ENCODE measurements at places on chromosomes 6 and 20.

GRCh38 chr20:48945840-48946514, 24.5 kb downstream of the ARFGEF2 start:
- DNase-seq, result no peak

- no peak for DNase-seq
Measured at GRCh38 chr6:167703781-167704180, 122.9 kb upstream of the AFDN start.

- DNase-seq, result no peak
Measured at GRCh38 chr6:72948153-72948552, 277.1 kb downstream of the KHDC1L start.

GRCh38 chr6:113104951-113105350, 752.2 kb upstream of the MARCKS start:
- DNase-seq, result no peak

DNA sequence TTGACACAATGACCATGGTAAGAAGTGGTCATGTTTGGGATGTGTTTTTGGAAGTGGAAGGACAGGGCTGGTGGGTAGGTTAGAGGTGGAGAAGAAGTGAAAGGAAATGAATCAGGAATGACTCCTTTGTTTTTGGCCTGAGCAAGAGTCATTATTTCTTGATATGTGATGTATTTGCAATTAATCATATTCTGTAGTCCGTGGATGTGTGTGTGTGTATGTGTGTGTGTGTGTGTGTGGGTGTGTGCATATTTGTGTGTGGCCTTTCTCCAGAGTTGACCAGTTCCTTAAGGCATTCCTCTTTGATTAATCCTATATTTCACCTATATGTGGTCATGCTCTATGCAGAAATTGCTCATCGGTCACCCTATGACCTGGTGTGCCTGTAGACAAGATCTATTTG, 130.7 kb downstream of the UTRN start:
- DNase-seq, result no peak

- DNase-seq, result no peak
Measured at GRCh38 chr6:111773501-111774345, 99.5 kb downstream of the FYN start.

GRCh38 chr6:146301764-146302163, 241.9 kb upstream of the RAB32 start:
- no peak for DNase-seq

GRCh38 chr20:4068708-4069107, 53.4 kb upstream of the RNF24 start:
- DNase-seq, result no peak

DNA sequence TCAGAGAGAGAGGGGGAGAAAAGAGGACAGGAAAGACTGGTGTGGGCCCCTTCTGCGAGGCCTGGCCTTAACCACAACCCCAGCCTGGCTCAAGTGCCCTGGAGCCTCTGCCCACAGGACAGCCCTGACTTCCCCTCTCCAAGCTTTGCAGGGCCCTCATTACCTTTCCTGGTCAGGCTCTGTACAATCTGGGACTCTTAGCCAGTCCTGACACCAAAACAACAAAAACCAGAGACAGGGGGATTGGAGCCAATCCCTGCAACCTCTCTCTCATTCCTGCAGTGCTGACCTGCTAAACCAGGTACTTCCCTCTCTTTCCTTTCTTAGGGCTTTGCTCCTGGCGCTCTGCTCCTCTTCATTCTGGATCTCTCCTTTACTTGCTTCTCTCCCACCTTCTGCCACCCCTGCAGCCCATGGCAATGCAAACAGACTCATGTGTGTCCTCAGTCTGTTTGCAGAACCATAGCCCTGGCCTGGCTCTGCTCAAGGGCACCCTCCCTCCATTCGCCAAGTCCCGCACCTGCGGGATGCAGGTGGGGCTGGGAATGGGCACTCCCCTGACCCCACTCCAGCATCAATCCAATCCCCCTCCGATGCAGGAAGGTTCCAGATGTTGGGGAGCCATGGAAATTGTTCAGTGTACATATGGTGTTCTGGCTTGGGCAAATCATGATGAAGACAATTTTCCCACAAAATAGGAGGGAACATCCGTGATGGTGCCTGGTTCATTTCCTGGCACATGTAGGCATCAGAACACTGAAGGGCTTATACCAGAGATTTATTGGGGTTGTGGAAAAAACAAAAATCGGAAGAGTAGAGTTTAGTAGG, 38.1 kb downstream of the RPP40 start:
- no peak for DNase-seq

DNA sequence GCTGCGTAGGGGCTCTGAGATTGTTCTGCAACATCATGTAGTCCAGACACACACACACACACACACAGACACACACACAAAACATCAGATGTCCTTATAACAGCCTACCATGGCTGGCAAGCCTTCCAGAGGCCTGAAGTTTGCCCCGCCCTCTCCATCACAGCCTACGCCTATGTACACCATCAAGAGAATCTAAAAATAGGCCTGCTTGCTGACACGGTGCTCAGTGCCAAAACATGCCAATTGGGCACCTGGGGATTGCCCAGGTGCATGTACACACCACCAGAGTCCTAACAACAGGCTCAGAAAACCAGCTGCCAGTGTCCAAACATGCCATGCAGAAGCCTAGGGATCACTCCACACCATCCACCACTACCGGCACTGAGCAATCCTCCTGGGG, 391.7 kb upstream of the SPTLC3 start:
- no peak for DNase-seq

DNA sequence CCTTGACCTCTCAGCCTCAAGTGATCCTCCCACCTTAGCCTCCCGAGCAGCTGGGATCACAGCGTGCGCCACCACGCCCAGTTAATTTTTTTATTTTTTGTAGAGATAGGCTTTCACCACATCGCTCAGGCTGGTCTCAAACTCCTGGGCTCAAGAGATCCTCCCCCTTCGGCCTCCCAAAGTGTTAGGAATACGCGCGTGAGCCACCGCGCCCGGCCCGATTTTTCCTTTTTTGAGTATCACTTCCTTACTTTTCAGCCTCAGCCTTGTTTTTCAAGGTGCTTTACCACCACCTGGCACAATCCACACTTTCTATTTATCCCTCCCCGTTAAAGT, 791 bp upstream of the STX11 start:
- DNase-seq, result no peak

- no peak for DNase-seq
Measured at GRCh38 chr20:23117738-23118137, 31.6 kb upstream of the CD93 start.

DNA sequence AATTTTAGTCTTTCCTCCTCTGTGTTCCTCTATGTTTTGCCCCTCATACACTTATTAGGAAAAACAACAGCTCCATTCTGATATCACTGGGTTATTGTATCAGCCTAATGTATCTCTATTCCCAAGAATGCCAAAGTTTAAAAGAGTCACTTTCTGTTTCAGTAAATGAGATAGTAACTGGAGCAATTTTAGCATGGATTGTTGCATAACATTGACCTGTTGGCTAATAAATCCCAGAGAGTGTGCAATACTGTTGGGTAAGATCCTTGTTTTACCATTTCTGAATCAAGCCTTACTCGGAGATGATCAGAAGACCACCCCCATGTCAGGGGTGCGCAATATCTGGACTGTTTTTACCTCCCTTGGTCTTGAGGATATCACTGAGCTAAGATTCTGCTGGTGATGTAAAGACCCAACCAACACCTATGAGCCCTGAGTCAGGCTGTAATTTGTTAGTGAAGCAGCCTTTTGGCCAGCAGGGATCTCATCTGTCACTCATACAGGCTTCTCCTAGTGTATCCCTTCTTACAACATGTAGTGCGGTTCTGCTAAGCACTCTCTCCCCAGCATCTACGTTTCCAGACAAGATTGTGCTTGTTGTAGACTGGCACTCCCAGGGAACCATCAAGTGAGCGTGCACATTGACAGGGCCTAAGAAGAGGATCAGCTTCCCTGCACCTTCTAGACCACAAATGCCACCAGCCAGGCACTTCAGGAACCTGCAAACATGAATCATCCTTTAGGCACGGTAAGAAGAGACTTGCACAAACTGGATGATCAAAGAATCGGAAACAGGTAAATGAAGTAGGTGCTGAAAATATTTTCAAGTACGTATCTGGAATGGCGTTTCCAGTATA, 11.5 kb upstream of the IPCEF1 start:
- no peak for DNase-seq

DNA sequence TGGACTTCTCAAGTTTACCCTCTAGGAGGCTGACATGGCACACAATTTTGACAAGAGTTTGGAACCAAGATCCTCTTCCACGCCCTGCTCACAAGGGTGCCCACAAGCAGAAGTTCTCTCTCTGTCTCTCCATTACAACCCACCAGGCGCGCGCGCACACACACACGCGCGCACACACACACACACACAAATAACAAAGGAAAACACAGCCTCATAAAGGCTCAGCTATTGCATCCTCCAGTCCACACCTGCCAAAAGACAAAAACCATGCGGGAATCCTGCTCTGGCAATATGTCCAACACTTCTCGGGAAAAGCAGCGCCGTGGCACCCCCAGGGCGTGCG, 870 bp downstream of the PAK5 start:
- no peak for DNase-seq

- no peak for DNase-seq
Measured at GRCh38 chr6:7899101-7899888, 11.3 kb downstream of the TXNDC5 start.

- no peak for DNase-seq
Measured at GRCh38 chr20:46701556-46701955, 7.9 kb upstream of the SLC2A10 start.

- no peak for DNase-seq
Measured at GRCh38 chr6:133528566-133528965, 287.4 kb downstream of the EYA4 start.

DNA sequence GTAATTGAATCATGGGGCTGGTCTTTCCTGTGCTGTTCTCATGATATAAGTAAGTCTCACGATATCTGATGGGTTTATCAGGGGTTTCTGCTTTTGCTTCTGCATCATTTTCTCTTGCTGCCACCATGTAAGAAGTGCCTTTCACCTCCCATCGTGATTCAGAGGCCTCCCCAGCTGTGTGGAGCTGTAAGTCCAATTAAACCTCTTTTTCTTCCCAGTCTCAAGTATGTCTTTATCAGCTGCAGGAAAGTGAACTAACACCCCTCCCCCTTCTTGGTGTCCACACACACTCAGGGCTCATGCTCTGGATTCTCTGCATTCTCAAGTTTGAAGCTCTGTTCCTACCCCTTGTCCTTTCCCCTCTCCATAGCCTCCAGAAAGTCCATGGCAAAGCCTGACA, 107.1 kb downstream of the THBS2 start:
- no peak for DNase-seq

DNA sequence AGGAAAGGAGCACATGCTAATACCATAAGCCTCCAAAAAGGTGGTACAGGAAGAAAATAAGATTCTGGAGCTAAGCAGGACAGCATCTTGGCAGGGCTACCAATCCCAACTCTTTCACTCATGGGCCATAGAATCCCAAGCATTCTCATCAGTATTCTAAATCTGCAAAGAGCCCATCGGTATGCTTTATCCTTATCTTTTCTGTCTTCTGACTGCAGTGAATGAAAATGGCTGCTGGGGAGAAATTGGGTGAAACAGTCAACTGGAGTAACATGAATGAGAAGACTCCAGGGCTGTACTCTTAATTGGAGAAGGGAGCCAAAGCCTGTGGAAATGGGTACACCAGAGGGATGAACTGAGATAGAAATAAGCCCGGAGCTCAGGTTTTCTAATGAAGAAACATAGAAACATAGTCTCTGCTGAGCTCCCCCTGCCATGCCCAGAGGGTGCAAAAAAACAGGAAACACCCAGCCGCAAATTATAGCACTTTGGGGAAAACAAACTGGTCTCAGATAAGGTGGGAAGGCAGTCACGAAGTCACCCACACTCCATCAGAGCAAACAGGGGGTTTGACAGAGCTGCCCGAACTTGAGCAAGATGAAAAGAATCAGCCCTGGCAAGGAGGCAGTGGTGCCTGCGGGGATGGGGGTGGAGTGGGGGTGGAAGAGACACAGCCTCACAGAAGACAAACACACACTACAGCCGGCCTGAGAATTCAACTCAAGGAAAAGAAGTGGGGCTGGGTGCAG, 35.4 kb upstream of the E2F3 start:
- peak; percentile 22 for DNase-seq

- no peak for DNase-seq
Measured at GRCh38 chr6:96611342-96611991, 48.5 kb downstream of the FHL5 start.

DNA sequence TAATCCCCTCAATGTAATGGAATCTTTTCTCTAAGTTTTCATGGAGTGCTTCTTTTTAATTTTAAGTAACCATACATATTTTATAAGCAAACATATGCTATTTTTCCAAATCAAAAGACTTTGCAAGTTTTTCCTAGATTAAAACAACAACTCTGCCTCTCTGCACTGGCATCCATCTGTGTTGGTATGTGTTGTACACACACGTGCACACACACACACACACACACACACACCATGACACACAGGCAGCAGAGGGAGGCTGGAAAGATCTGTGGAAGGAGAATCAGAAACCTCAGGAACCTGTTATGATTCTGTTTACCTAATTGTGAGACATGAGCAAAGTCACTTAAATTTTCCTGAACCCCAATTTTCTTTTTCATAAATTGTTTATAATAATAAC, 295.0 kb upstream of the PRDM1 start:
- DNase-seq, result no peak

DNA sequence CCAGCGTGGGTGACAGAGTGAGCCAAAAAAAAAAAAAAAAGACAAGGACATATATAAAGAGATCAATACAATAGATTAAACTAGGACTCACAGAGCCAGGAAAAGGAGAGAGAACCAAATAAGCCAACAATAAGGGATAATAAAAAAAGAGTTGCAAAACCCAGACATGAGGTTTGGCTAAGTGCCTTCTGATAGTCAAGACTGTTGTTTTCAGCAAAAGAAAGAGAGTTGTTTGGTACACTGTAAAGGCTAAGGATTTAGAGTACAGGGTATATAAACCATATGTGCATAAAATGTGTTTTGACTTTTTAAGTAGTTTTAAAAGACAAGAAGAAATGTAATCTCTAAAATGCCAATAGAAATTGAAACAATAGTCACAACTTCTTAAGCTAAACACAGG, 42.8 kb downstream of the RPF2 start:
- no peak for DNase-seq

DNA sequence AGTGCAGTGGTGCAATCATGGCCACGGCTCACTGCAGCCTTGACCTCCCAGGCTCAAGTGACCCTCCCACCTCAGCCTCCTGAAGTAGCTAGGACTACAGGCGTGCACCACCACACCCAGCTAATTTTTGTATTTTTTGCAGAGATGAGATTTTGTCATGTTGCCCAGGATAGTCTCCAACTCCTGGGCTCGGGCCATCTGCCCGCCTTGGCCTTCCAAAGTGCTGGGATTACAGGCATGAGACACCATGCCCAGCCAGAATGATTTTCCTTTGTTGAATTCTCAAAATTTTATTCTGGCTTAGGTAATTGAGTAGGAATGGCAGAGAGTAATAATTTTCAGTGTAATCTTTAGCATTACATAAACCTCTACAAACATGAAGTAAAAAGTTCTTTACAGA, 37.1 kb downstream of the SLC16A10 start:
- DNase-seq, result no peak

DNA sequence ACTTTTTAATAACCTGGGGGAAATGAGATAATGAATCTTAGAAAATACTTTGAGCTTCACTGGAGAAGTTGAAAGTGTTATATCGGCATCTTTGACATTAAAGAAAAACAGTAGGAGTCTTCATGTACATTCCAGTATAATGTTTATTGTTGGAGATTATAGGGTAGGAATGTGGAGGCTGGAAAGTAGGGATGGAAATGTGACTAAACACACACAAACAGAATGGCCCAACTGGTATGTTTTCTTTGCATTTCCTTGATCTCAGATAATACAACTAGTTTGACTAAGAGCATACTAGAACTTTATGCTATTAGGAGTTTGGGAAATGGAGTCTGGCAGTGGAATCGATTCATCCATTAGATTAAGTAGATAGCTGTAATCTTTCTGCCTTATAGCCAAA, 10.1 kb upstream of the BAG2 start:
- no peak for DNase-seq
